ENCODE measurements at places on chromosomes 5 and 9.

DNA sequence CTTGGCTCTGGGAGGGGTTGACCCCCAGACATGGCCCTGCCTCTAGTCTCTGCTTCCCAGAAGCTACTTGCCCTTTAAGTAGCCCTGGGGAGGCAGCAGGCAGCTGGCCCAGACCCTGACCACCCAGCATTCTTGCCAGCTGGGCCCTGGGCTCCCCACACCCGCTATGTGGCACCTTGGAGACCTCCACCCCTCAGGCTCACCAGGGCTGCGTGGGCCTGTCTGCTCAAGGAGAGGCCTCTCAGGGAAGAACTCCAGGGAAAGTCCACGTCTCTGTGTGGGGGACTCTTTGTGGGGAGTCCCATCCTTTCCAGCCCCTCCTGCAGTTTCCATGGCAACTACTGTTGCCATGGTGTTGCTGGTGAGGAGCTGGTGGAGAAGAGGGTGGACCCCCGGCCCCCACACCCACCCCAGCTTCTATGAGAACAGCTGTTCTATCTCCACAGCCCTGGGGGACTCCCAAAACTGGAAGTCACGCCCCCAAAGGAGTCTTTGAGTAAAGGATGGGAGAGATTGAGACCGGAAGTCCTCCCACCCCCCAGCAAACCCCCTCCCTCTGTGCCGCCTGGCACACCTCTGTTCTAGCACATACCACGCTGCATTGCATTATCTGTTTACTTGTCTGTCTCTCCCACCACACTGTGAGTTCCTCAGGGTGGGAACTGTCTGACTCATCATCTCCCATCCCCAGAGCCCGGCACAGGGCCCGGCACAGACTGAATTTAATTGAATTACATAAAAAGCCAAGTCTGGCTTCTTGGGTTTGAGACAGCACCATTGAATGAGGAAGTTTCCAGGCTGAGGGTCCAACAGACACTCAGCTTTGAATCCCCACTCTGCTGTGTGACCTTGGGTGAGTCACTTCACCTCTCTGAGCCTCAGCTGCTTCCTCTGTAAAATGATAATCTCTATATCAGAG, 12.6 kb downstream of the DNM1 start:
- DNase-seq = no peak

- DNase-seq = no peak
These were observed 3.4 kb upstream of the COL15A1 start for GRCh38 chr9:98940276-98940675.

DNA sequence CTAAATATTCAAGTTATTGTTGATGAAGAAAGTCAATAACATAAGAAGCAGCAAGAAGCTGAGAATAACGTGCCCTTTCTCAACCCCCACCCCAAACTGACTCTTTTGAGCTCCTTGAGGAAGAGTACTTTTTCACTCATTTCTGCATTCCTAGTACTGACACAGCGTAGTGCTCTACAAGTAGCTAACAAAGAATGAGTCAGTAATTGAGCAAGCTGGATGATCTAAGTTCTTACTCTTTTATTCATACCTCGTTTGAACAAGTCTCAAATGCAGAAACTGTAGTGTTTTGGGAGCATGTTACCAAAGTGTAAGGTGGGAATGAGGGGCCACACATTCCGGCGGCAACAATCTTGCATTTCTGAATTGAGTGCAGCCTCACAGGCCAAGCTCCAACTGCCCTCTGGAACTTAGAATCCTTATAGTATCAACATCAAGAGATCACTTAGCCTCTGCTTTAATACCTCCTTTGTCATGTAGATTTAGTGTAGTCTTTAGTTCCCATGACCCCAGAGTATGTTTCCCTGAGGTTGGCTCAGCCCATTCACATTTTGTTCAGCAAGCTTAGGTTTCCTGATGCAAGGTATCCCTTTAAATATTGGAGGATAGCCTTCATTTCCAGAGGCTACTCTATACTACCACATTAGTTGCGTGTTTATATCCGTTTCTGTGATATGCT, 152.0 kb downstream of the PRR16 start:
- no peak for DNase-seq

GRCh38 chr9:132383462-132383883, 23.2 kb downstream of the TTF1 start:
- no peak for DNase-seq

DNA sequence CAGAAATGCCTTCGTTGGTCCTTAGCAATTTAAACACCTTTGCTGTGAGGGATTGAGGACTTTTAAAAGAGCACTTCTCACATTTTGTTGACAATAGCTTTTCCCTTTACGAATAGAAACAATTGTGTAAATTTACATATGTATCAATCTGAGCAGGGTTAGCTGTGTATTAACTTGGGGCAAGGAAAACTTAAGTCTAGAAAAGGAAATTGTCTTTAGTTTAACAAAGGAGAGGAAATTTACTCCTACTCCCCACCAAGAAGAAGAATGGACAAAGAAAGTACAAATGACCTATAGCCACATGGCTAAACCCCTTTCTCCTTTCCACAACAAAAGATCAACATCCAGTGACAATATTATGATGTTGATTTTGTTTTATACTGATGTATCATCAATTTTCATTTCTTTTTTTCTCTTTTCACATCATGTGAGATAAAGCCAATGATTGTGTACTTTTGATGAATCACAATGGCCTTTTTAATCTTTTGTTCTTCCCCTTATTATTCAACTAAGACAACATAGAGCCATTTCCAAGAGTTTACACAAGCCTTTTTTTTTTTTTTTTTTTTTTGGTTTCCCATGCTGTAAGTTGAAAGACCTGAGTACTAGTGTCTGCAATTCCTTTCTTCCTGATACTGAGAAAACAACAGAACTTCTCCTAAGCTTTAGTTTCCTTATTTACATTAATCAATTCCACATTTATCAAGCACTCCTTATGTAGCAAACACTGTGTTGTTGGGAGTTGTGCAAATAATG, 19.0 kb downstream of the FOXB2 start:
- peak; percentile 48 for DNase-seq

GRCh38 chr5:6708814-6709213, 4.4 kb upstream of the TENT4A start:
- no peak for DNase-seq

- no peak for DNase-seq
These were observed 7.3 kb downstream of the TENT4A start for GRCh38 chr5:6720561-6720921.

DNA sequence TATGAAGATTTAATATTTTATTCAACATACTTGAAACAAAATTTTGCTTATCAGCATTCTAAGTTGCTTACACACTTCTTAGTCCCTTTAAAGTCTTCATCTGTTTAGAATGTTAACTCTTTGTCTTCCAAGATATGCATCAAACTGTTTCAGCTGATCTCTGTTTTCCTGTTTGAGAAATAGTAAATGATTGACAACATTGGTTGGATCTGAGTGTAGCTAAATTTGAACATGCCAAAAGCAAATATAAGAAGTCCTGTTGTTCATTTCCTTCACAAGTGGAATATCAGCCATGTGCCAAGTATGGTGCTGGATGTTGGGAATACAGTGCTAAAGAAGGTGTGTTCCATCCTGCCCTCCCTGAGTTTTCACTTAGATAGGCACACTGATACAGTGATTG, 430.4 kb downstream of the EBF1 start:
- DNase-seq = no peak

GRCh38 chr9:133982971-133983720, 9.0 kb downstream of the VAV2 start:
- no peak for DNase-seq

- peak; percentile 90 for DNase-seq
These were observed at the start of gene CMBL for GRCh38 chr5:10307206-10308148. Gene CMBL (minus strand): TSS chr5:10307902. CDS start chr5:10290762, 17,140 bp downstream.

DNA sequence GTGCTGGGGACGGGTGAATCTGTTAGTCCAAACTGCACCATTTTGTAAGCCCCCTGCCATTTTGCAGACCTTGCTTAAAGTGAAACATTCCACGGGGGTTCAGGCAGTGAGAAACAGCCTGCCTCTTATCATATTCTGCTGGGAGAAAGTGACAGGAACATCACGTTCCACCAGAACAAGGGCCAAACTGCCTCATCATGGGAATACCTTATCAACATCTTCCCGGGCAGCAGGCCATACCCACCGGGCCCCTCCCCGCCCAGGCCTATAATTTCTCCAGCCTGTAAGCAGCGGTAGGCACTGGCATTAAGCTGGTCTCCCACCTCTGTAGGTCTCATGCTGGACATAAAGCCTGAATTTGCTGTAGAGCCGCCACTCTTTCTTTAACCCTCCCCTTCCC, 1.5 kb upstream of the CFAP77 start:
- no peak for DNase-seq

- DNase-seq = no peak
These were observed 113.1 kb downstream of the LIFR start for GRCh38 chr5:38443390-38443789.

GRCh38 chr9:114228016-114228808, 72.9 kb downstream of the COL27A1 start:
- no peak for DNase-seq

All from NCI-H748 treated with DMSO at 0.1 percent for 48 hours (cell line).